ENCODE measurements at places on chromosomes 1 and 21.

DNA sequence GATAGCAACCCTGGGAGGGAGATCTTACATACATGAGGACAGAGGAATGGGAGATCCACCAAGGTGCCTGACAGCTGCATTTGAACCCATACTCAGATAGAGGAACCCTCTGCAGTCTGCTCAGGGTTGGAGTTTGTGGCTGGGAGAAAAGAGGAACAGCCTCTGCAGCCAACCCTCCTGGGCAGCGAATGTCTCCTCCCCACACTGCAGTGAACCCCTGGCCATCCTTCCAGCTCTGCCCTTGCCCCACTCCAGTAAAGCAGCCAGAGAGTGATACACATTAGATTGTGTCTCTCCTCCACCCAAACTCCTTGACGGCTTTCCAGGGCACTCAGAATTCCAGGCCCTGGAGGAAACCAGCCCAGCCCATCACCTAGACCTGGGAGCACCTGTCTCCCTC lies 137.7 kb downstream of the RUNX1 start:
- no peak for DNase-seq

DNA sequence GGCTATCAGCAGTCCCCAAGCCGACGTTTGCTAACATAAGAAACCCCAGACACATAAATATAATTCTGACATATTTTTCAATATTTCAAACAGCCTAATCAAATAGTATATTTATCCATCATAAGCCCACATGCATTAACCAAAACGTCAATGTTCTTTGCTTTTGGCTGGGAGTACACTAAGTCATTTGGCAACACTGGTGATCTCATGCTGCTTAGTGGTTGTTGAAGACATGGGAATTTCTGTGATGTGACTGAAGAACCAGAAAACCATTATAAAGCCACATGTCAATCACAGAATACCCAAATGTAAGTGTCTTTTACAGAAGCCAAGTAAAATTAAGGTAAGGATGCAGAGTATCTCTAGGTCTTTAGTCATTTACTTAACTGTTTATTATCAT lies 57.6 kb downstream of the PLPPR5 start:
- DNase-seq: no peak

- DNase-seq: no peak
These were observed 6.2 kb upstream of the TNFRSF4 start for GRCh38 chr1:1220197-1220596.

- no peak for DNase-seq
These were observed 26.3 kb downstream of the FHAD1 start for GRCh38 chr1:15273274-15273673.

- no peak for DNase-seq
These were observed 2.0 kb downstream of the HUNK start for GRCh38 chr21:31874812-31875212.

GRCh38 chr1:207836591-207837347 lies 74.2 kb downstream of the CD34 start:
- no peak for DNase-seq

DNA sequence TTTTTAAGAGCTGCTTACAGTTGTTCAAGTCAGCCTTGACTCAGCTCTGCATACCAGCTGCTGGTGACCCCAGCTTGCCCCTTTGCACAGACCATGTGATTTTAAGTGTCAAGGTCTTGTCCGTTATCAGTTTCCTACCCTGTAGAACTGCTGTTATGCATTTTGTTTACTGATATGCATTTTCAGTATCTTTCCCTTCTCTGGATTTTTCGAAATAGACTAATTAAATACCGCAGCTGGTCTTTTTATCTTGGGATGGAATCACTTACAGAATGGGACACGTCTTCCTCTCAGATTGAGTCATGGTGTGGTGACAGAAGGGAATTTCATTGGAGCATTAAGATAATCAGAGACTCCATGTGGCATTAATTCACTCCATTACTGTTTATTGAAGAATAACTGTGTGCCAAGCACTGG lies 145.6 kb downstream of the FMN2 start:
- no peak for DNase-seq

GRCh38 chr1:1206966-1207531 lies 657 bp upstream of the TNFRSF18 start:
- no peak for DNase-seq

- DNase-seq: no peak
These were observed 356.9 kb upstream of the RUNX1 start for GRCh38 chr21:35405981-35406380.

DNA sequence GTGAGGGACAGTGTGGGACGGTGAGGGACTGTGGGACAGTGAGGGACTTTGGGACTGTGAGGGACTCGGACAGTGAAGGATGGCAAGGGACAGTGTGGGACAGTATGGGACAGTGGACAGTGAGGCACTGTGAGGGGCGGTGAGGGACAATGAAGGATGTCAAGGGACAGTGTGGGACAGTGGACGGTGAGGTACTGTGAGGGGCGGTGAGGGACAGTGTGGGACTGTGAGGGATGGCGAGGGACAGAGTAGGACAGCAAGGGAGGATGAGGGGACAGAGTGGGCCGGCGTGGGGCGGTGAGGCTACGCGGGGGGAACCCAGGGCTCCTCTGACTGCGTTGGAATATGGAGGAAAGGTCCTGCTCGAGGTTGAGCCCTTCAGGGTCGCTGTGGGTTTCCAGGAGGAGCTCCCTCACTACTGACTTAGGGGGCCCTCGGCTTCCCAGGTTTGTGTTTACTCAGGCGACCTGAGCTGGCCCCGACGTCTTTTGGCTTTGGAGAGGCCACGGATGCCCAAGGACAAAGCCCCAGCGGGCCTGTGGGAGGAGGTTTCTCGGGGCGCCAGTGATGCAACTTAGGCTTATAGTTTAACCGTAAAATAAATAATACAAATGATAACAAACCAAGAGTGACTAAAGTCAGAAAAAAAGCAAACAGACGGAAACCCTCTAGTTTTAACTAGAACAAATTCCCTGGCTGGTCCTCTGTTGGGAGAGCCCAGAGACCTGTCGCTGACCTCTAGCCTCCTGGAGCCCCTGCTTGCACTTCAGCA lies 1.1 kb upstream of the ERRFI1 start:
- DNase-seq: no peak

GRCh38 chr1:201452866-201453265 lies 16.1 kb downstream of the PHLDA3 start:
- no peak for DNase-seq

GRCh38 chr1:23825762-23826522 lies 713 bp upstream of the HMGCL start:
- no peak for DNase-seq

DNA sequence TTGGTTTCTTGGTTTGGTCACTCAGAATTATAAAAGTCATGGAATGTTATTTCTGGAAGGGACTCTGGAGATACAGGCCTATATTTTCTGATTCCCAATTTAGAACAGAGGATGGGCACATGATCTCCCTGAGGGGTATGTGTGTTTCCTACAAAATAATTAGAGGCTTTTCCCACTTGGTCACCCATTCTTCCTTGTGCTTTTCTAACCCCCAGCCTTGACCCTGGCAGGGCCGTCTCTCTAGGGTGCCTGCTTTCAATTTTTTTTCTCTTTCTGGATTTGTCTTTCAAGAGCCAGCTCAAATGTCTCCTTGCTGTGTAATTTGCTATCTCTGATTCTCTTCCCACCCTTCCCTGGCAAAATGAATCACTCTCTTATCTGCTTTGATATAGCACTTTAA lies 131.9 kb downstream of the HLX start:
- no peak for DNase-seq
